A549 treated with DMSO at 1 μM for 4 hours (cell line): ENCODE measurements at places on chromosomes 7 and 10. TPM values are rescaled to one million over a fixed set of nuclear protein-coding genes. Genes with fewer than 3 reads are reported as not detected.

TMEM184A gene
- 6.7 to 15.3 TPM (median 13.2 TPM) in 5 replicates for total RNA-seq

OR2A12 gene
- not detected in 5 replicates for total RNA-seq

ZNF32 gene
- total RNA-seq, result 15.6 to 18.0 TPM (median 16.2 TPM) in 5 replicates

COBL gene
- 4.6 to 5.3 TPM (median 4.8 TPM) in 5 replicates for total RNA-seq

IFIT1B gene
- not detected in 5 replicates for total RNA-seq

AS3MT gene
- 3.9 to 5.7 TPM (median 4.5 TPM) in 5 replicates for total RNA-seq

TMEM176B gene
- total RNA-seq, result 0.09 to 0.16 TPM in 2 of 5 replicates, not detected in the others

UMAD1 gene
- total RNA-seq, result 8.9 to 14.4 TPM (median 11.6 TPM) in 5 replicates

ANKRD22 gene
- 0.41 to 0.63 TPM (median 0.48 TPM) in 5 replicates for total RNA-seq

ABCF2 gene
- 65.3 to 71.7 TPM (median 70.5 TPM) in 5 replicates for total RNA-seq

SAMD9L gene
- 0.68 to 1.4 TPM (median 0.90 TPM) in 5 replicates for total RNA-seq

TLX1 gene
- 0.05 TPM in 1 of 5 replicates, not detected in the others for total RNA-seq

MMRN2 gene
- 0.91 to 1.5 TPM (median 1.1 TPM) in 5 replicates for total RNA-seq

RRP12 gene
- total RNA-seq, result 58.5 to 74.6 TPM (median 60.5 TPM) in 5 replicates

MSS51 gene
- 0.36 to 0.74 TPM (median 0.44 TPM) in 5 replicates for total RNA-seq

CASP7 gene
- 31.5 to 42.2 TPM (median 38.4 TPM) in 5 replicates for total RNA-seq

HABP2 gene
- 0.03 to 0.13 TPM (median 0.08 TPM) in 4 of 5 replicates, not detected in the other for total RNA-seq

DRGX gene
- total RNA-seq, result 0.03 to 0.07 TPM (median 0.06 TPM) in 3 of 5 replicates, not detected in the others

PRF1 gene
- total RNA-seq, result not detected in 5 replicates

TEX47 gene
- total RNA-seq, result not detected in 5 replicates

NKX2-3 gene
- total RNA-seq, result 0.06 TPM in 1 of 5 replicates, not detected in the others

CRYGN gene
- total RNA-seq, result not detected in 5 replicates
